Activated CD8-positive, alpha-beta memory T cell treated with anti-CD3 and anti-CD28 coated beads for 1 hour (primary cell): ENCODE measurements at places on chromosomes 2 and 18.

- no peak for DNase-seq
Measured at GRCh38 chr2:14677039-14677438, 44.5 kb downstream of the LRATD1 start.

DNA sequence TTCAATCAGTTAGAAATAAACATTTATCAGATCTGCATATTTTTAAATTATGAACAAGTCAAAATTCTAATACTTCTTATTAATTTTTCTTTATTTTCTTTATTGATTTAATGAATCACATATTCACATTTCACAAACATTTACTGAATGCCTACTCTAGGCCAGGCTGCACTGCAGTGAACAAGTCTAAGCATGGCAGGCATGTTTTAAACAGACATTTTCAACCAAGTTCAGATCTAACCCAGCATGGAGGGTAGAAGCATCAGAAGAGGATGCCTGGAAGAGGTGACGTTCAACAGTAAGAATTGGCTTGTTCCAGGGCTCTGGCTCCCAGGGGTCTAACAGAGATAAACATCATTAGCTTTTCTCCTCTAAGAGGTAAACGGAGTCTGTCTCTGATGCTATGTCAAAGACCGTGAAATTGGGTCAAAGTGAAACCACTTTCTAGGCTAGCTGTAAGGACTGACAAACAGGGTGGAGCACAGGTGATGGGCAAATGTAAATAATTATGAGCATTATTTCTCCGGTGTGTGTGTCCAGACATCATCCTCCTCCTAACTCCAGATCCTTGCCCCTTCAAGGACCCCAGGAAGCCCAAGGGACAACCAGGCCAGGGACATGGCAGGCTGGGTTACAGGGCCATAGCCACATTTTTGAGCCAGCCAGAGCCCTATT lies 50.6 kb downstream of the UNC50 start:
- no peak for DNase-seq

GRCh38 chr2:120571015-120571728 lies 164.5 kb upstream of the GLI2 start:
- no peak for DNase-seq

DNA sequence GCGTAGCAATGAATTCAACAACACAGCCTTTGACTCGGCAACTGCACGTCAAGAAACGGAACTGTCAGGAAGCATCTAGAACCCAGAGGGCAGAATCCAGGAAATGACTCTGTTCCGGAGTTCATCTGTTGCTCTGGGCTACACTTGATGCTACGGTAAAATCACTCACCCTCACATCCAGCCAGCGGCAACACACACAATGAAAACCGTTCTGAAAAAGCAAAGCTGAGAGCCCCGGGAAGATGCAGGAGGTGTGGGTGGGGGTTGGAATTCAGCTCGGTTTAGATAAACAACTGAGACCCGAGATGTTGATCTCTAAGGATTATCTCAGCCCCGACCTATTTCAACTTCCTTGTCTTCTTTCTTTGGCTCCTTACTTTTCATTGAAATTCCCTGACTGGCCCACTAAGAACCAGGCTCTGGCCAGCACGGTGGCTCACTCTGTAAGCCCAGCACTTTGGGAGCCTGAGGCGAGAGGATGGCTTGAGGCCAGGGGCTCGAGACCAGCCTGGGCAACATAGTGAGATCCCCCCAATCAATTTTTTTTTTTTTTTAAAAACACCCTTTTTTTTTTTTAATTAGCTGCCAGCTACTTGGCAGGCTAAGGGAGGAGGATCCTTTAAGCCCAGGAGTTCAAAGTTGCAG lies 13.3 kb upstream of the RAB17 start:
- DNase-seq: no peak

- no peak for DNase-seq
Measured at GRCh38 chr2:152537081-152537651, 180.1 kb downstream of the PRPF40A start.

DNA sequence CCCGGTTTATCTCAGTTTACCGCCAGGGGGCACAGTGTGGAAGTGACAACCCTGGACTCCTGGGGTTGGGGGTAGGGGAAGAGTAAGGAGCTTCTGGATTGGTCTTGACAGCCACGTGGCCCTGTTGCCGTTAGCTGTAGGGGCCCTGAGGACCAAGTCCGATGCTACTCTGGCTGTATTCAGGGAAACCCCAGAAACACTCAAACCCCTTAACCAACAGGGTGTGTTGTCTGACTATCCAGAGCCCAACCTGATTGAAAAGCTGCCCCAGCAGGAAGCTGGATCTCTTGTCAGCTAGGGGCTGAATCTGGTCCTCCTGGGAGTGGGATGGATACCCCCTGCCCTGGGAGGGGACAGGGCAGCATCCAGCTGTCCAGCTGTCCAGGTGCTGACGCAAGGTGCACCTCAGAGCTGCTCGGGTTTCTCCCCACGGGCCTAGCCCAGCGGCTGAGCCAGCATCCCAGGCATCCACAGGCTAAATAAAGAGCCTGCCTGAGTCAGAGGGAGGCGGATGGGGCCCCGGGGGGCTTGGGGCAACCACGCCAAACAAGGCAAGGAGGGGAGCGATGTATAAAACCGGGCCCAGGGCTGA lies 3.1 kb upstream of the GMPPA start:
- no peak for DNase-seq

GRCh38 chr2:86336675-86337243 lies 667 bp downstream of the REEP1 start:
- DNase-seq: no peak

- DNase-seq: no peak
Measured at GRCh38 chr18:48007955-48008701, 77.7 kb upstream of the SMAD2 start.

DNA sequence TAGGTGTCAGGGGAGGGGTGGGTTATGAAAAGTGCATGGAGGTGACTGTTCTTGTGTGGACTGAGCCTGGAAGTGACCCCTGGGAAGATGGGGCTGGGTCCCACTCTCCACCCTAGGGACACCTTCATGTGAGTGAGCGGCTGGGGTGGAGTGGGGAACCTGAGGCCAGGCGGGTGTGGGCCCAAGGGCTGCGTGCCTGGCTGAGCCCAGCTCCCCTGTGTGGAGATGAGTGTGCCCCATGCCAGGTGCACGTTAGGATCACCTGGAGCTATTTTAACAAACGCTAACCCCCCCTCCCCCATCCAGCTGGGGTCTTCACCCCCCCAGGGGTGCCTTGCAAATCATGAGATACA lies 26.5 kb downstream of the ZAP70 start:
- no peak for DNase-seq

DNA sequence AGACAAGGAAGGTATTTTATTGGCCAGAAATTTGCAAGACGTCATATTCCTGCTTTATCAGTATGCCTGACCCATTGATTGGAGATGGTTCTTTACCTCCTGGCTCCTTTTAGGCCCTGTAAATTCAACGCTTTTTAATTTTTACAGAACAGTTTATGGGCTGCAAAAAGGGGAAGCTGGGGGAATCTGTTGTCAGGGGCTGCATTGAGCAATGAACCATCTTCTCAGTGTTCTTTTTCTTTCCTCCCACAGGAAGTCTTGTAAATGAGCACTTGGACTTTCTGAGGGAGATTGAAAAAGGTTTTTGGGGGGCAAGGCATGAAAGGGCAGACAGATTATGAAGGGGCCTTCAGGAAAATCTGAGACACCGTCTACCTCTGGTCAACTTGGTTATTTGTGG lies 503.6 kb upstream of the TNP1 start:
- DNase-seq: no peak

DNA sequence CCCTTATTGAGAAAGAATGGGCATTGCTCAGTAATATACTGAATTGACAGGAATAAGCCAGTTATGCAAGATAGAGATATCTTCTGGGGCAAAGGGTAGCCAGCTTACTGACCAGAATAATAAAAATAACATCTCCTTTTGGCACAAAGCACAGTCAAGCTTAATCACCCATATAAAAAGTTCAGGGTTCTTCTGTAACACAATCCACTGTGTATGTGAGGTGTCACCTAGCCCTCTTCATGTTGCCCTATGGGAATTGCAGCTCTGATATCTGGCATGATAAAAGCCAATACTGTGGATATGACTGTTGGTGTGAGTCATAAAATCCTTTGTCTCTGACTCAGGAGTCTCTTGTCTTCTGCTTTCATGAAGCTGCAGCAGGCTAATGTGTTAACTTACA lies 90.8 kb downstream of the DSEL start:
- no peak for DNase-seq

DNA sequence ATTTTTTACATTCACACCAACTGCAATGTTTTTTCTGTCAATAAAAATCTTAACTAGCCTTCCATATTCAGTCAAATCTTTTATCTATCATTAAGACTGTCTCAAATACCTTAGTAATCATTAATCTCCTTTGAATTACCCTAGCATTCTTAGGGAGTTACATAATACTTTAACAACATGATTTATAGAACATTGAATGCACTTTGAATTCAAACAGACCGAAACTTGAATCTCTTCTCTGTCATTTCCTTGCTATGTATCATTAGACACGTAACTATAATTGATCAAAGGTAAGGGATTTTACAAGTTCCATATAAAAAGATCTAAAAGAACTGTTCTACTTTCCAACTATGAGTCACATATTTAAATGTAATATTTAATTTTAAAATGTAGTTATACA lies 330.9 kb downstream of the RIT2 start:
- no peak for DNase-seq

GRCh38 chr18:77899972-77900754 lies 650.5 kb downstream of the GALR1 start:
- DNase-seq: no peak

- no peak for DNase-seq
Measured at GRCh38 chr2:36670881-36671595, 25.5 kb upstream of the VIT start.

DNA sequence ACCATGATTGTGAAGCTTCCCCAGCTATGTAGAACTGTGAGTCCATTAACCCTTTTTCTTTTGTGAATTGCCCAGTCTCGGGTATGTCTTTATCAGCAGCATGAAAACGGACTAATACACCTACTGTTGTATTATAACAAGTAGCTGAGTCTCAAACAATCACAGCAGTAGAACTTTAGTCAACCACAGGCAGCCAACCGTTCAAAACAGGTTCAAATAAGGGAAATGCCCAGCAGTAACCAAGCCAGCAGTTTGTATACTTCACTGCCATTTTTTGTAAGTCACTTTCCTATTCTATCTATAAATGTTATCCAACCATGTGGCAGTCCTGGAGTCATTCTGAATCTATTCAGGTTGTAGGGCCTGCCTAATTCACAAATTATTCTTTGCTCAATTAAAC lies 1560.6 kb upstream of the SLC39A10 start:
- no peak for DNase-seq

GRCh38 chr2:18149660-18150246 lies 271.3 kb downstream of the KCNS3 start:
- DNase-seq: no peak

DNA sequence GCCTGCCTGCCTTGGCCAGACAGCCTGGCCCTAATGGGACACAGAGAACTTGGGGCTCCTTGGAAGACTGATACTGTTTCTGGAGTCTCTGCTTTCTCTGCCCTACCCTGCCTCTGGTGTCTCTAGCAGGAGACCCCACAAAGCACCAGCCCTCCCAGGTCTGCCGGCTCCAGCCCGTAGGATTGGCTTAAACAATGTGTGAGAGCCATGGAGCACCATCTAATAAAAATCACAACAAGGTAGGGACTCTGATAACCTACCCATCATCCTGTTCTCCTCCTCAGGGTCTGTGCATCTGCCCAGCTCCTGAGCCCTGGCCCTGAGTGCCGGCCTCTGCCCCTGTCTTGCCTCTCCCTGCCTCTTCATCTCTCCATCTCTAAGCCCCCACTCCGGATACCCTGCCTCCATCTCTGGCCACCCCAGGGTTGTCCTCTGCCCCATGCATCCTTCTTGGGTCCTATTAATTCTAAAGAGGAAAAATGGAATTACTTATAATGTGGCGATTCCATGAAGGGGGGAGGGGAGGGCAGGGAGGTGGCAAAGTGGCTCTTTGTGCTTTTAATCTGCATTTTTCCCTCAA lies 1.2 kb upstream of the ECEL1 start:
- no peak for DNase-seq

DNA sequence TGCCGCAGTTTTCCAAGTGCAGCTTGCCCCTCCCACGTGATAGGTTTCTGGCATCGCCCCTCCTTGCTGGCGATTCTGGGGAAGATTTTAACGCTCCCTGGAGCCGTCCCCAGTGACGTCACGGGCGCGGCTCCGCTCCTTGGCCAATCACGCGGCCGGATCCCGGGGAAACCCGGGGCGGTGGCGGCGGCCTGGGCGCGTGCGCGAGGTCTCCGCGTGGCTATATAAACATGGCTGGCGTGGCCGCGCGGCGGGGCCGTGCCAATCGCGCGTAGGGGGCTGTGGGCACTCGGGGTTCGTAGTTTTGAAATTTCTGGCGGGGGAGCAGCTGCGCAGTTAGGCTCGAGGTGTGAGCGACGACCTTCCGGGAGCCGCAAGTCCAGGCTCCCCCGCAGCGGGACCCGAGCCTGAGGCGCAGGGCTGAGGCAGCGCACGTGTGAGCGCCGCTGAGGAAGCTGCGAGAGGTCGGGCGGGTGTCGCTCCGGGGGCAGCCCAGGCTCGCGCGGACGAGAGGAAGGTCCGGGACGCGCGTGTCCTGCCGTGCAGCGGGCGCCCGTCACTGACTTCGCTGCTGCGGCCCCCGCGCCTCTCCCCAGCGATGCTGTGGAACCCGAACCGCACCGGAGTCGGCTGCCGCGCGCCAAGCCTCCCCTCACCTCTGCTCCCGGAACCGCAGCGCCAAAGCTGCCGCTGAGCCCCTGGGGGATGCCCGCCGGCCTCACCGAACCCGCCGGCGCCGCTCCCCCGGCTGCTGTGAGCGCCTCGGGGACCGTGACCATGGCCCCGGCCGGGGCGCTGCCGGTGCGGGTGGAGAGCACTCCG lies at the start of gene TAF4B:
TAF4B (plus strand) TSS at position 217 of the 822 bp plus-strand sequence; CDS start at position 706, 489 bp downstream.
- DNase-seq: peak; percentile 89

GRCh38 chr2:56713978-56714377 lies 530.2 kb downstream of the CCDC85A start:
- DNase-seq: no peak

GRCh38 chr2:149218497-149218896 lies 111.9 kb upstream of the LYPD6 start:
- DNase-seq: no peak

- DNase-seq: no peak
Measured at GRCh38 chr2:237296756-237297155, 117.2 kb downstream of the COL6A3 start.

- no peak for DNase-seq
Measured at GRCh38 chr2:225328192-225328591, 71.3 kb upstream of the NYAP2 start.

- DNase-seq: no peak
Measured at GRCh38 chr2:152355409-152355831, 20.4 kb downstream of the FMNL2 start.

DNA sequence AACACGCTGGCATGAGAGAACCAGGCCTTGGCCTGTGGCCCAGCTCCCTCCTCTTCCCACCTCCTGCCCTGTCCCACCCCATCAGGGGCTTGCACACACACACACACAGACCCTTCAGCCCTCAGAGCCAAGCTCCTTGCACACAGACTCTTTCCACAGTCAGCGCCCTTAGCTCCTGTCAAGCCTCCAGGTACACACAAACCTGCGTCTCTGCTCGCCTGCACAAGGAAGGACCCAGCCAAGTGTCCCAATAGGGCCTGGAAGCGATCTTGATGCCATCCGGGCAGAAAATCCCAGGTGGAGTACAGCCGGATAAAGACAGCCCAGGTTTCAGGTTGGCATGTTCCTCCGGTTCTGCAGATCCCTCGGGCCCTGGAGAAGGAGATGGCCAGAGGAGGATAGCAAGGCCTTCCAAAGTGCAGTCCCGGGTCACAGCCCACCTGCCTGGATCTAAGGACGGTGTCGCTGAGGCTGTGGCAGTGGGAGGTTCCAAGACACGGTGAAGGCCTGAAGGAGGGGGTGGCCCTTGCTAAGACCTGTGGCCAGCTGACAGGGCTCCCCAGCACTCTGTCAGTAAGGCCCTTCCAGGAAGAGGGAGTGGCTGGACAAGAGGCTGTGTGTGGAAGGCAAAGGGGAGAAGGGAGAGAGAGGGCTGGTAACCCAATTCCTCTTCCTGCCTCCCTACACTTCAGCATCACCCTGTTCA lies 18.5 kb upstream of the STEAP3 start:
- DNase-seq: no peak
